ENCODE measurements at places on chromosomes 4 and X.

DNA sequence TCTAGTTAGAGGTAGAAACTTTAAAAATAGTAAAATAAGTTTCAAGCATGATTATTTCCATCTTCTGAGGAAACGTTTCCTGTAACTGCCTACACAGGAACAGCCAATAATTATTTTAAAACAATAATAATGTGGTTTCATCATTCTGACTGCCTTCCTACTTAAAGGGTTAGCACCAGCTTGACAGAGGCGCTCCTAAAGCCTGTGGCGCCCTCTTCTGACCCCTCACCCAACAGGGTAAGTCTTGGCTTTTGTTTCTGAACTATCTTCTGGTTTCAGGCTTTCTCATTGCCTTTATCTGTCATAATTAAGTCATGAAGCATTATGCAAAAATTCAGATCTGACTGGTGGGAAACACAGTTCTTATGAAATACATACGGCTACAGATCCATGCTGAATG is 96.7 kb downstream of the ITM2A start:
- DNase-seq: peak; percentile 52

- DNase-seq: no peak
Observed at GRCh38 chrX:53084863-53085262, 2.7 kb downstream of the TSPYL2 start.

DNA sequence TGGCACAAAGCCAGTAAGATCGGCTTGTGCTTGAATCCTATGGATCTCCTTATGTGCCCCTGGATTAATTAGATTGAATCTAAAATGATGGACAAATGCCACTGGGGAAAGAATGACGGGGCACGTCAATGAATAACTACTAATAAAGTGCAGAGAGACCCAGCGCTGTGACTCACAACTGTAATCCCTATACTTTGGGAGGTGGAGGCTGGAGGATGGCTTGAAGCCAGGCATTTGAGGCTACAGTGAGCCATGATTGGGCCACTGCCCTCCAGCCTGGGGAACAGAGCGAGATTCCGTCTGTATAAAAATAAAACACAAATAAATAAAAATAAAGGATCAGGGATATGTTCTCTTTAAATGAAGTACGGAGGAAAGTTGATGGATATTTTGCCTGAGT is 179.4 kb downstream of the DCHS2 start:
- DNase-seq: no peak

GRCh38 chr4:122732329-122733026 is at the start of gene BBS12:
Gene BBS12, plus strand, starts transcription at chr4:122732704. Its CDS starts 9,189 bp downstream, at chr4:122741893.
- peak; percentile 99 for DNase-seq

DNA sequence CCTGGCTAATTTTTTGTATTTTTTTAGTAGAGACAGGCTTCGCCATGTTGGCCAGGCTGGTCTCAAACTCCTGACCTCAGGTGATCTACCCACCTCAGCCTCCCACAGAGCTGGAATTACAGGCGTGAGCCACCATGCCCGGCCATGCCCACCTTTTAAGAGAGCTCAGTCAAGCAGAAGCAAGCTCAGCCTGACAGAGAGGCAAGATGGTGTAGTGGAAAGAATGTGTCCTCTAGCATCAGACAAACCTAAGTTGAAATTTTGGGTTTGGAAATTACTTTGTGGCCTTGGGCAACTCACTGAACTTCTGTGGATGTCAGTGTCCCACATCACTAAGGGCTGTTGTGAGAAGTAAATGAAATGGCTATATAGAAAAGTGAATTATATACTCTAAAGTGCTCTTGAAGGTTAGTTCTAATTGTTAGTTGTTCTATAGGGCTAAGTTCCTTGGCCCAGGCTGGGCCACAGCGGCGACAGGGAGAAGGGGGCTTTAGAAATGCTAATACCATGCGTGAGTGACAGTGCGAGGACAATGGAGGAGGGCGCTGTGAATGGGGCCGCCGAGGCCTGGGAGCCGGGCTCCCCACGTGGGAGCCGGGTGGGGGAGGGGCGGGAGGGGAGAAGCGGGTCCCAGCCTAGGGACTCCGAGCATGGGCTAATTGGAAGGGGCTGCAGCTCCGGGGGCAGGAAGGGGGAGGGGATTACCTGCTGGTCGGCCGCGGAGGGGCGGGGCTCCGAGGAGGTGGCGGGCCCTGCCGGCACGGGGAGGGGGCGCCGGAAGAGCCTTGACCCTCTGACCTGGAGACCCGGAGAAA is 15.6 kb downstream of the PJA1 start:
- no peak for DNase-seq

- no peak for DNase-seq
Observed at GRCh38 chr4:143372093-143372915, 35.6 kb downstream of the GAB1 start.

GRCh38 chr4:2272026-2272827 is 10.3 kb upstream of the MXD4 start:
- DNase-seq: no peak

GRCh38 chr4:137700072-137700471 is 167.8 kb upstream of the PCDH18 start:
- no peak for DNase-seq

GRCh38 chrX:132795181-132795580 is 163.2 kb downstream of the HS6ST2 start:
- DNase-seq: no peak

DNA sequence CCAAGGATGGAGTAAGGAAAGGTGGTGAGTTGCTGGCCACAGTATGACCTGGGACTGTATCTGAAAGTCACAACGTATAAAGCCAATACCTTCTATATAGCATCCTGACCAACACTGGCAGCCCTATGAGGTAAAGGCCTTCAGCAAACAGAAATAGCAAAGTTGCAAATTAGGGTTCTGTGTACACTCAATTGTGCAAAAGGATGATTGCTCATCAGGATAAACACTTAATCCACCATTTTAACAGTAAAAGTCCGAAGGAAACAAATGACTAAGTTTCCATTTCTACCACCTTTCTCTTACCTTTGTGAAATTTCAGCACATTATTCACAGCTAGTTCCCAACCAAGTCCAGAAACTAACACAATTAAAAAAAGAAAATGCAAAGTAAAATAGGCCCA is 1.4 kb upstream of the FNIP2 start:
- DNase-seq: no peak

GRCh38 chrX:142637206-142637605 is 388.5 kb upstream of the SPANXN4 start:
- DNase-seq: no peak

DNA sequence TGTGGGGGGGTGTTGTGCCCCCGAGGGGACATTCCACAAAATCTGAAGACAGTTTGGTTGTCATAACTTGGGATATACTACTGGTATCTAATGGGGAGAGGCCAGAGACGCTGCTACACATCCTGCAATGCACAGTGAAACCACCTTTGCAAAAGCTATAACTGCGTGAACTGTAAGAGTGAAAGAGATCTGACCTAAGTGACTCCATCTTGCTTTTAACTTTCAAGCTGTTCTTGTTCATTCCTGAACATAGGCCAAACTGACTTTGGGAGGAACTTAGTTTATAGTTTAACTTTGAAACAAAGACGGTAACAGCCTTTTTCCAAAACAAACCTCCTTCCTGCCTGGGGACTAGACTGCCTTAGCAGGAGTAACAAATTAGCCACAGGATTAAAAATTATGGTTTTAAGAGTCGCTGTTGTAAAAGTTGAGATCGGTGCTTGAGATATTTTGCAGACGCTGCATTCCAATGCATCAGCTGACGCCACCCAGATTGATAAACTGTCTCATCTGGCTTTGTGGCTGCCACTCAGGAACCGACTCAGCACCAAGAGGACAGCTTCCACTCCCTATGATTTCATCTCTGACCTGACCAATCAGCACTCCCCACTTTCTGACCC is 70.9 kb downstream of the ATXN3L start:
- DNase-seq: no peak

GRCh38 chr4:80540785-80541469 is 205.4 kb downstream of the CFAP299 start:
- DNase-seq: no peak

GRCh38 chrX:47539860-47540259 is 21.1 kb upstream of the ARAF start:
- DNase-seq: no peak

- DNase-seq: no peak
Observed at GRCh38 chrX:103734125-103734760, 23.5 kb downstream of the TMEM31 start.

DNA sequence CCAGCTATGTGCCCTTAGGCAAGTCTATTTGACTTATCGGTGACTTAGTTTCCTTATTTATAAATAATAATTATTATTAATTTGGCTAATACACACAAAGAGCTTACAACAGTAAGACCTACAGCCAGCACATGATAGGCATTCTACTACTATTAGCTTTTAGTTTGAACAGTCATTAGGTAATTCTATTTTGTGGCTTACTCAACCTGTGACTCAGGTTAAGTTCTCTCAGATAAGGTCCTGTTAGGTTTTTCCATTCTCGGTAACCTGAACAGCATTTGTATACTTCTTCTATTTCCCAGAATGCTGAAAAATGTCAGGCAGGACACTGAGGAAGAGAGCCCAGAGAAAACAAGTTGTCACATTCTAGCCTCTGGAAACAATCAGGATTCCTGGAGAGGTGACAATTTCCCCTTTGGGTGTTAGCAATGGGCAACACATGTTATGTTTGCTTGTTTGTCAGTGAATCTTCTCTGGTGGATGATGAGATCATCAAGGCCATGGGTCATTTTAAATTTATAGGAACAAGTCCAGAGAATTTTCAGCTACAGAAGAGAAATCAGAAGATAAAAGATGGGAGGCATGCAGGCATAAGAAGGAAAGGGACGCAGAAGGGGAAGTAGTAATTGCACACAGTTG is 2144.7 kb downstream of the PCDH7 start:
- no peak for DNase-seq

- no peak for DNase-seq
Observed at GRCh38 chr4:132094017-132094416, 1055.1 kb upstream of the PCDH10 start.

DNA sequence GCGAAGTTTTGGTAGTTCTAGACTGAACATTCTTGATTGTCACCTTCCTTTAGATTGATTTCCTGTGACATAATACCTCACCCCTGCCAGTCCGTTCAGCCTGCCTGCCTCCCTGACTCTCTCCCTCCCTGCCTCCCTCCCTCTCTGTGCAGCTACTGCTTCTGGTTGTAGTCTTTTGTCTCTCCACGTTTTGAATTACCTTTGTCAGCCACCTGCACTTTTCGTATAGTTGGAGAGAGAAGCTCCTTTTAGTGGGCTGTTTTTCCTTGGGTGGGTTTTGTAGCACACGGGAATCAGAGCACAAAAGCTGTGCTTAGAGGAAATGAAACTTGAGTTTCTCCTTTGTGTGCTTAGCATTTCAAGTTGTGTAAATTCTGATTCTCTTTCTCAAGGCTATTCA is 32.6 kb upstream of the MSMO1 start:
- no peak for DNase-seq

DNA sequence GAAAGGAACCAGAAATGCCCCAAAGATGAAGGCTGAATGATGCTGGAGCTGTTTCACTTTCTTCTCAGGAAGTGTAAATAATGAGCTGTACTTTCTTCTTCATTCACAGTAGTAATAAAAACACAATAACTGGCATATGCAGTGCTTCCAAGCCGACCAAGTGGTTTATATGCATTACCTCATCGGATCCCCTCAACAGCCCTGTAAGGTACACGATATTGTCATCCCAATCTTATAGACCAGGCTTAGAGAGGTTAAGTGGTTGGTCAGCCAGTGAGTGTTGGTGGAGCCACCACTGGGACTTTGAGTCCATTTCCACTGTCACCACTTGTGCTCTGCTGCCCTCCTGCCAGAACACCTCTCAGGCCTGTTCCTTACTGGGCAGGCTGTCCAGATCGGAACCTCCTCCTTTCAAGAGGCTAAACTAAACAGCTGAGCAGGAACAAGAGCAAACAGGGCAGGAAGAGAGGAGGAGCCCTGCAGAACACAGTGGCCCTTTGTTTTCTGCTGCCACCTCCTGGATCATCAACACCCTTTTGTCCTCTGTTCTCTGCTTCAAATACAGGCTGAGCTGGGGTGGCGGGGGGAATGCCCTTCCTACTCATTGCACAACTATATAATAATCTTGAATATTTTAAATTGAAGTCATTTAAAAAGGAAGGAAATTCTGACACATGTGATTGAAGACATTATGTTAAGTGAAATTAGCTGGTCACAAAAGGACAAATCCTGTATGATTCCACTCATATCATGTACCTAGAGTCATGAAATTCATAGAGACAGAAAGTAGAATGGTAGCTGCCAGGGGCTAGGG is 112.5 kb upstream of the ATP6AP2 start:
- peak; percentile 21 for DNase-seq

DNA sequence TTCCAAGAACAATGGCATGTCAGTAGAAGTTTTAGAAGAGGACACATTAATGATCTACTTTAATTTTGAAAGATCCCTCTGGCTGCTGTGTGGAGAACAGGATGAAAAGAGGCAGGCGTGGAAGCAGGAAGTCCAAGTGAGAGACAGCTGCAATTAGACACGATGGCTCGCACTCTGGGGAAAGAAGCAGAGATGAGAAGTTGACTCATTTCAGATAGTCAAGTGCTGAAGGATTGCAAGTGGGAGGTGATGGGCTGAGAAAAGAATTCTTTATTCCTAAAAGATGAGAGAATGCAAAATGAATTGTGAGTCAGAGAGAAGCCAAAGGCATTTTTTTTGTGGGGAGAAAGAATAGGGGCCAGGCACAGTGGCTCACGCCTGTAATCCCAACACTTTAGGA is 16.5 kb downstream of the RXFP1 start:
- DNase-seq: no peak

DNA sequence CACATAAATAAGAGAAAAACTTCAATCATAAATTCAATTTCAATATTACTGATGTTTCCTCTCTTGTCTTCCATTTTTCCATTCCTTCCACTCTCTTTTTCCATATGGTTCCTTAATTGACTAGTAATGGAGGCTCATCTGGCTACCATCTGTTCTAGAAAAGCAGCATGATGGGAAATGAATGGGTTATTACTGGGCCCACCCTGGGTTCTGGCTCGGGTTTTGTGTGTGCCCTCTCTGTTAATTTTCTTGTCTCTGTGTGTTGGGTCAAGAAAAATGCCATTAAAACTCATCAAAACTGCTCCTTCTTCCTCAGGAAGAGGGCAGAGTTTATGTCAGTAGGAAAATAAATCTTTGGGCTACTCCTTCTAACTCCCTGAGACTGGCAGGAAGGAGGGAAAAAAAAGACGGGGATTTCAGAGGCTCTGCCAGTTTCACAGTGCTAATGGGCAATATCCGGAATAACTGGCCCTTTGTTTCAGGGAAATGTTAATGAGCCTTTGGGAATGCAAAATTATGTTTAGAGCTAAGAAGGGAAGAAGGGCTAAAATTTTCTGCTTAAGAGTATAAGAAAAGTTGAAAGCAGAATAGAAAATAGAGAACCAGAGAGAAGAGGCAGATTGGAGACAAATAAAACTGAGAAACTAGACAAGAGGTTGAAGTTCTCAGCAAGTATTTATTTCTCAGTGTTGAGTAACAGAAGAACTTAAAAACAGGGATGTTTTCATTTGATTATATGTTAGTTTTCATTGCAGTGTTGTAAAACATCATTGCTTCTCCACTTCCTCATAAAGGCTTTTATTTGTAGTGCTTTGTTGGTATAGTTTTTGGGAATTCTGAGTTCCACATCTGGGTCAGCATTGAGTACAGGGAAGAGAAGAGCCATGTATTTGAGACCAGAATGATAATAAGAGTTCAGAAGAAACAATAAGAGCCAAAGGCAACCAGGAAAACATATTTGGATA is 19.7 kb downstream of the GABRB1 start:
- no peak for DNase-seq

- no peak for DNase-seq
Observed at GRCh38 chr4:24862073-24862751, 50.6 kb downstream of the CCDC149 start.

GRCh38 chr4:42720533-42720932 is 63.6 kb upstream of the ATP8A1 start:
- DNase-seq: no peak

- no peak for DNase-seq
Observed at GRCh38 chrX:152843852-152844251, 13.0 kb downstream of the NSDHL start.

Data from stimulated activated CD4-positive, alpha-beta T cell treated with anti-CD3 and anti-CD28 coated beads, Interleukin-2, amount 100 ng/mL, for 48 hours (primary cell).